ENCODE measurements at places on chromosomes 16 and 17.
A peak's percentile ranks its signal among the peaks of the same experiment; 100 is the strongest.

DNA sequence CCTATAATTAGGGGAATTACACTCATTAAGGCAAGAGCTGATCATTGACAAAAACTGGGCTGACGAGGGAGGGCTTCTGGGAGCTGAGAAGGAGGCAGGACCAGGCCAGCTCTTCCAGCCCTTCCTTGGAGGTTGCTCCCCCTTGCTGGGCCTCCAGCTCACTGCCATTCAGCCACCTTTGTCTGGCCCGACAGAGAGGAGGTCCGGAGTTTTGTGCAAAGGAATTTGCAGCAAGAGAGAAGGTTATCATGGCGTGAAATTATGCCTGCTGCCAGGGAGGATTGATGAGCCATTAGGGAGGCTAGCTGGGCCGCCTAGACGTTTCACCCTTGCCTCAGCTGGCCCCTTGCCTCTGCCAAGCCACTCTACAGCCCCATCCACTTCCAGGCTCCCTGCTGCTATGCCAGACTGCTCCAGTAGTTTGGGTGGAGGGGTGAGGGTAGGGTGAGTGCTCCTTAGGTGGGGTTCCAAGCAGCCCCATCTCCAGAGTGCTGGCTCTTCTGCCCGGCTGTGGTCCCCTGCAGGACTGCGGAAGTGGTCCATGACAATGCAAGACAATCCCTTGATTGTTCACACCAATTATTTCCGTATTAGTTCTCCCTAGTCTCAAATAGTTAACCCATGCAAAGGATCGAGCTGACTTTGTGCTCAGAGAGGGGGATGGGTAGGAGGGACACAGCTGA is 17.1 kb upstream of the PHF12 start:
- DNase-seq, result no peak

DNA sequence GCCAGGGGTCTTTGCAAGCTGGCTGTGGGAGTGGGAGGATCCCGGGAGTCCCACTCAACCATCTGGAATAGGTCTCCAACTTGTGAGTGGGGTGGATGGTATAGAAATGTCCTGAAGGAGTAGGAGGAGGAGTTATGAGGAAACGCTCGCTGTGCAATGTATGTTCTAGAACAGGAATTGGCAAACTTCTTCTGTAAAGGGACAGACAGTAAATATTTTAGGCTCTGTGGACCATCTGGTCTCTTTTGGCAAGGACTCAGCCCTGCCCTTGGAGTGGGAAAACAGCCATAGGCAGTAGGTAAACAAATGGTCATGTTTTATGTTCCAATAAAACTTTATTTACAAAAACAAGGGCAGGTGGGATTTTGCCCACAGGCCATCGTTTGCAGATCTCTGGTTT is 149.2 kb downstream of the NPIPB5 start:
- no peak for DNase-seq

GRCh38 chr17:55336426-55336825 is 71.7 kb downstream of the HLF start:
- DNase-seq, result no peak

GRCh38 chr16:86994215-86994614 is 323.0 kb downstream of the C16orf95 start:
- DNase-seq, result no peak

- peak; percentile 96 for DNase-seq
Observed at GRCh38 chr17:75033346-75034235, 13.2 kb downstream of the ATP5PD start.

DNA sequence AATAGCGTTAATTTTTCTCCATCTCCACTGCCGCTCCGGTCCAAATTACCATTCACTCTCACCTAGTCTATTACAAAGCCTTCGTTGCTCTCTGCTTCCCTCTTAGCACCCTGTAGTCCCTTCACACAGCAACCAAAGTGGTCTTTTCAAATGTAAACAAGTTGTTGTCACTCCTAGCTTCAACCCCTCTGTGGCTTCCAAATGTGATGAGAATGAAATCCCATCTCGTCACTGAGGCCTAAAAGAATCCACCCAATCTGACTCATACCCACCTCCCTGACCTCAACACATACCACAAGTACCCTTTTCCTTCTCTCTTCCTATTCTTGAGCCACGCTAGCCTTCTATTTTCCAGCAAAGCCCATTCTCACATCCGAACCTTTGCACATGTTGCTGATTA is 2.2 kb upstream of the PELP1 start:
- DNase-seq, result no peak

DNA sequence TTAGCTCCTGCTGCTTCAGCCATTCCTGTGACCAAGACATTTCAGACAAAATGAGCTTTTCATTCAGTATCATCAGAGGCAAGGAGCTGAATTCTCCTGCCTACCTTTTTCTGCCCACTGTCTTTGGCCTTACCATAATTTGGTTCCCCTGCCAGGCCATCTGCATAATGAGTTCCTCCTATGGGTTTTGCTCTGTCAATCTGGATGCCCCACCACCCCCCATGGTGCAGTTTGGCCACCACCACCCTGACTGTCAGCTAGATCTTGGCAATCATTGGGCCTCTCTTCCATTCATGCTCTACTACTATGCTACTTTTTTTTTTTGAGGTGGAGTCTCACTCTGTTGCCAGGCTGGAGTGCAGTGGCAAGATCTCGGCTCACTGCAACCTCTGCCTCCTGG is 169.2 kb upstream of the ZKSCAN2 start:
- DNase-seq, result no peak

DNA sequence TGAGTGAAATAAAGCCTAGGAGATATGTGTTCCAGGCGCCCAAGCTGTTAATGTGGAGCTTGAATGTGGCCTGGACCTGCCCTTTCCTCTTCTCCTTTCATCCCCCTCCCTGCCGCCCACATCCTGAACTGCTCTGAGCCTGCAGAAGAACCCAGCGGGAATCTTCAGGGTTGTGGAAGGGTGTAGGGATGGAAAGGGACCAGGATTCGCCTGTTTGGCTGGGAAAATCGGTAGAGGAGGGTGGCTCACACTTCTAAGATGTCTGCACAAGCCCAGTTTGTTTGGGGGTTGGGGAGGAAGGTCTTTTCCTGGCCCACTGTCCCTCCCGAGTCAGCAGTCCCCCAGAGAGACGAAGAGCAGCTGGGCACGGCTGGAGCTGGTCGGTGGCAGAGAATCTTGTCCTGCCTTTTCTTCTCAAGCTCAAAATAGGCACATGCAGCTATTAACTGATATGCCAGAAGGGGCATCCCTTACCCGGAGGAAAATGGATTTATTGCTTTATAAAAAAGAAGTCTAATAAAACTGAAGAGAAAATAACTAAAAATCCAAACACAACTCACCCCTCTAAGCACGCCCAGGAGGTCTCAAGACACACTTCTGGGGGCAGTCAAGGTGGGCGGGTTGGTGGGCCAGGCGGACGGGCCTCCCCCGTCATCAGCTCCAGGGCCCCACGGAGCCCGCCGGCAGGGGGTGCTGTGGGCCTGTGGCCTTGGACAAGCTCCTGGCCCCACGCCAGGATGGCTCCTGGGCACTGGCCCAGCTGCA is 11.5 kb upstream of the PITPNA start:
- peak; percentile 89 for DNase-seq

- no peak for DNase-seq
Observed at GRCh38 chr16:5072334-5073278, 963 bp downstream of the ALG1 start.

- no peak for DNase-seq
Observed at GRCh38 chr16:71552698-71553503, 24.0 kb downstream of the TAT start.

- no peak for DNase-seq
Observed at GRCh38 chr16:51111759-51112158, 39.3 kb downstream of the SALL1 start.

GRCh38 chr16:83098536-83098935 is 471.8 kb downstream of the CDH13 start:
- no peak for DNase-seq

- no peak for DNase-seq
Observed at GRCh38 chr16:89952049-89952448, 3.5 kb downstream of the DEF8 start.

GRCh38 chr16:71492786-71493185 is 3.7 kb upstream of the ZNF19 start:
- peak; percentile 20 for DNase-seq

- DNase-seq, result no peak
Observed at GRCh38 chr16:17305694-17306093, 165.1 kb downstream of the XYLT1 start.

DNA sequence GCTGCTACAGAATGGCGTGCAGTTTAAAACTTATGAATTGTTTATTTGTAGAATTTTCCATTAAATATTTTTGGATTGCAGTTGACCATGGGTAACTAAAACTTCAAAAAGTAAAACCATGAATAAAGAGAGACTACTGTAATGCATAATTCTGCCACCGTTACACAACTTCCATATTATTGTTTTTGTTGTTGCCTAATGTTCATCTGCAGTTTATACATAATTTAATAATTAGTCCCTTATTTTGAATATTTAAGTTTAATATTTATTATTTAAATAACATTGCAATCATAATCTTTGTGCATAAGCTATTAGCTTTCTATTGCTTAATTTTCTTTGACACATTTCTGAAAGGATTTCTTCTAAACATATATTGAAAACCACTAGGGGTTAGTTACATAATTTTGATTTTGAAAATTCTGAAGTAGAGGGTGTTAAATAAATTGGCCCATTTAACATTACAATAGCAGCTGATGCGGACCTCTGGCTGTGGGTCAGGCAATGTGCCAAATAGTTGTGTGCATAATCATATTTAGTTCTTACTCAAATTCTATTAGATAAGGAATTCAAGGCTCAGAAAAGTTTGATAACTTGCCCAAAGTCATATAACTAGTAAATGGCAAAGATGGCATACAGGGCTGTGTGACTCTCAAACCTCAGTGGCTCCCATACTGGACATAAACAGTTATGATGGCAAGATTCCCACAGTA is 31.1 kb downstream of the PPM1E start:
- DNase-seq, result peak; percentile 7

GRCh38 chr16:68823401-68824135 is 19.8 kb upstream of the TANGO6 start:
- no peak for DNase-seq

- DNase-seq, result no peak
Observed at GRCh38 chr16:50560903-50561863, 13.0 kb downstream of the NKD1 start.

- no peak for DNase-seq
Observed at GRCh38 chr16:4419402-4419959, 3.1 kb upstream of the CORO7 start.

DNA sequence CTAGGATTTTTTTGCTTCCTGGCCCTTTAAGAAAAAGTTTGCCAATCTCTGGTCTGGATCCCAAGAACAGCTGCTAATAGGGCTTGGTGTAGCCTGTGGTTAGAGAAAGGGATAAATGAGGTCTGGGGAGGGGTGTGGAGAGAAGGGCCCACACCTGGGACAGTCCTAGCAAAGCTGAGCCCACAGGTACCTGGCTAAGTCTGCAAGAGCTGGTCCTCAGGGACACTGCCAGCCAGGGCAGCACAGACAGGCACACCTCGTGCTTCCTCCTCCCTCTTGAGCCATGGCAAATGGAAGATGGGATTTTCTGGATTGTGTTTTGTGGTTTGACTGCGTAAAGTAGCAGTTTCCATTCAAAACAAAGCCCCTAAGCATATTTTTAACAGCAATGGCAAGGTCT is 217.5 kb downstream of the SOX9 start:
- DNase-seq, result no peak

DNA sequence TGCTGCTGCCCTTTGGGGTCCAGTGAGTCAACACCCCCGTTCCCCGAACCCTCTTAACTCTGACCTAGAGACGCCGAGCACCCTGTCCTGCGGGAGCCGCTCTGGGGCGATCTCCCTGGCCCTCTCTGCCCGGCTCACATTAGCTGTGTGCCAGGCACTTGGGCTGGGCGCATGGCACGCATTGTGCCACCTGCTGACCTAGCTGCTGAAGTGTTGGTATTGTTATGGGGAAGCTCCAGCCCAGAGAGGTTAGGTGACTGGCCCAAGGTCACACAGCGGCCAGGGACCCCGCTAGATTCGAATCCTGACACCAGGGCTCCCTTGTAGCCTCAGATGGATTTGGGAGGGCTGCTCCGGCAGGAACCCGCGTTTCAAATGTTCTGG is 1.1 kb downstream of the HSD17B1 start:
- peak; percentile 48 for DNase-seq

GRCh38 chr17:11608396-11608795 is 10.1 kb downstream of the DNAH9 start:
- DNase-seq, result no peak

DNA sequence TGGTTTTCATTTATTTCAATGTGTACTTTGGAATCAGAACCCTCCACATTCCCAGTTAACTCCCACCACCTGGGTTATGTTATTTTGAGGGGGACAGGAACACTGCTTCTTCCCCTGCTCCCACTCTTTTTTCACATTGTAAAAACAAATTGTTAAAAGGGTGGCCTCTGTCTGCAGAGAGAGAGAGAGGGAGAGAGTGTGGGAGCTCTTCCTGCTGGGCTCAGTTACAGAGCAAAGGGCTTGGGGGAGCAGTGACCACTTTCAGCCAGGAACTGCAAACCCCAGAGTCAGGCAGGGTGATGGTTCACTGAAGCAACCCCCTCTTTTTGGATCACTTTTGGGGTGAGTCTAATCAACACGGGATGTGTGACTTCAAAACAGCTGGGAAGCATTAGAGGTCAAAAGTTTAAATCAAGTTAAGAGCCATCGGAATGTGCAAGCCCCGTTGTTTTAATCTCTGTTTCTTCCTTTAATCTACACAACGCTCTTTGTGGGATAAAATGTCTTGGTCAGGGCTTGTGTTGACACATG is 577.0 kb upstream of the CDH11 start:
- DNase-seq, result no peak

DNA sequence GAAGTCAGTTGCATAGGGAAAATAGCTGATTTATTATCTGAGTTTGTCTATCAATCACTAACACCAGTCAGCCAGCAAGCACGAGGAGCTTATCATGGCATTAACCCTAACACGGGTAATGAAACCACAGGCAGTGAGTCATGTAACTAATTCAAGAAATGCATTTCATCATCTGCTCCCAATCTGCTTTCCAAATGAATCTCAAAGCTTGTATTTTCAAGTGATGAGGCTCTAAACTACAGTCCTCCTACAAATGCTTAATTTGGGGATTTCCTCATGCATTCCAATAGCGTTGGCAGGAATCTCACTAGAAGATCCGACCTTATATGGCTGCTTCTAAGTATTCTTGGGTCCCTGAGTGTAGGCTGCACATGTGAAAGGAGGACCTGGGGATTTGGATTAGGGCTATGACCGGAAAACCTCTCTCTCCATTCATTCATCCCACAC is 118.4 kb upstream of the HSBP1 start:
- DNase-seq, result peak; percentile 82

- peak; percentile 92 for DNase-seq
Observed at GRCh38 chr16:72787514-72788268, 260.2 kb downstream of the ZFHX3 start.
